ENCODE measurements at places on chromosomes 11 and 22.

DNA sequence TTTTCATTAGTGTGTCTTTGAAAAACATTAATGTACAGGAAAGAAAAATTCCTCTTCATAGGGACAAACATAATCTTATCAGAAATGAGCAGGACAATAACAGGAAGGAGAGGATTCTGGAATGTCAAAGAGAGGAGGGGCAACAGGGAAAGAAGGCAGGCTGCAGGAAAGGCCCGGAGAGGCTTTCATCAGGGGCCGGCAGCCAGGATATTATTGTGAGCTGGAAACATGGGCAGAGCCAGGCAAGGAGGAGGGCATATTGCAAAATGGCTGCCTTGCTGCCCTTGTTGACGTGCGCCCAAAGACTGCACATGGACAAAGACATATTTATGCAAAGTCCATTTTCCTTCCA is 433.7 kb downstream of the ETS1 start:
- no peak for DNase-seq

GRCh38 chr22:20615533-20616450 is 108.4 kb downstream of the MED15 start:
- DNase-seq, result no peak

GRCh38 chr11:133724116-133724515 is 121.2 kb downstream of the SPATA19 start:
- DNase-seq, result no peak

- DNase-seq, result no peak
Measured at GRCh38 chr11:25183411-25183810, 686.6 kb downstream of the LUZP2 start.

- no peak for DNase-seq
Measured at GRCh38 chr11:55773138-55773537, at the start of gene OR5D13. Gene OR5D13, plus strand, starts transcription at chr11:55773438. Its CDS starts 0 bp downstream, at chr11:55773438.

DNA sequence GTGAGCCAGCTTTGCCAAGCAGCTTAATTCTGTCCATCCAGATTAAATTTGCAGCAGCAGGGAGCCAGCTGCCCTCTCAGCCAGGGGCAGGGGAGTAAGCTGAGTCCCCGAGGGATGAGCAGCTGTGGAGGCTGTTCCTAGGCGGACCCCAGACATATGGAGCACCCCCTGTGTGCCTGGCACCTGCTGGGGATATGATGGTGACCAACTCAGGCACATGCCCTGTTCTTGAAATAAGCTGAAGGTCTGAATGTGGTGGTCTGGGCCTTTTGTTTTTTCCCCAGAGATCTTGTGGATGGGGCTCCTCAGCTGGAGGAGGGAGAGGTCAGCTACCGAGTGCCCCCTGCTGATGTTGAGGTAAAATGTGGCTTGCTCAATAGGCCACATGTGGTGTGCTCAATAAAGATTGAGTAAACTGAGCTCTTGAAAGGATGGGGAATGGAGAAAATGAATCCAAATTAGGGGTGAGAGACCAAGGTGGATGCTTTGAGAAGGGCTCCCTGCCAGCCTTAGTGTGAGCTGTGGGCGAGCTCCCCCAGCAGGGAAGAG is 103.3 kb upstream of the NNMT start:
- no peak for DNase-seq

GRCh38 chr11:107590460-107591377 is at the start of gene ELMOD1:
Gene ELMOD1, plus strand, starts transcription at chr11:107591147. Its CDS starts 27,043 bp downstream, at chr11:107618190.
- DNase-seq, result peak; percentile 3

DNA sequence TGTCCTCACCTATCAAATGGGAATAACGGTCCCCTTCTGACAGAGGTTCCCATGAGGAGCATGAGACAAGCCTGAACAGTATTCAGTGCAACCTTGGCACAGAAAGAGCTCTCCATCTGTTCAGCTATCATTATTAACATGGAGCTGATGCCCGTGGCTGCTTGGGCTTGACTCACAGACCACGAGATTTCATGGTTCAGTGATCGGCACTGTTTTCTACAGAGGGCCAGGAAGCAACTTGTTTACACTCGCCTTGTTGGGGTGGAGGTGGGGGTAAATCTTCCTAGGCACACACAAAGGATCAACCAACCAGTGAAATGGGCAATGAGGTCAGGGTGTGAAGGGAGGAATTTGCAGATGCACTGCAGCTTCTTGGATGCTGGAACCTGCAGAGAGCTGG is 88.2 kb downstream of the CWC15 start:
- no peak for DNase-seq

DNA sequence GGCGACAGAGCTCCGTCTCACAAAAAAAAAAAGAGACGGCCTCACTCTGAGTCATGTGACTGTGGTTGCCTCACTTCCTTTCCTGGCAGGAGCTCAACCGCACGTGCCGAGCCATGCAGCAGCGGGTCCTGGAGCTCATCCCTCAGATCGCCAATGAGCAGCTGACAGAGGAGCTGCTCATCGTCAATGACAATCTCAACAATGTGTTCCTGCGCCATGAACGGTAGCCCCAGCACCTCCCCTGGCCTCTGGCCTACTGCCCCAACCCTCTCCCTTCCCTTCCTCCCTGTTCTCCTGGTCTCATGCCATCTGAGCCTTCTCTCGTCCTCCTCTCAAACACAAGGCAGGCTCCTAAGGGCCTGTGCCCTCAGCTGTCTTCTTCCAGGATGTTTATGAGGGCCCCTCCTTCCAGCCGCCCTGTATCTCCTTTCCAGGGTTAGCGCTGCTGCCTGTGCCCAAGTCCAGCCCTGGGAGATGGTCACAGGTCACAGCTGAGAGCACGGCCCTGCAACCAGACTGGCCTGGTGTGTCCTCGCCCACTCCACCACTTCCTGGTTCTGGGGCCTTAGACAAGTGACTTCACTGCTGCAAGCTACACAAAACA is 30.7 kb downstream of the TOM1 start:
- no peak for DNase-seq

DNA sequence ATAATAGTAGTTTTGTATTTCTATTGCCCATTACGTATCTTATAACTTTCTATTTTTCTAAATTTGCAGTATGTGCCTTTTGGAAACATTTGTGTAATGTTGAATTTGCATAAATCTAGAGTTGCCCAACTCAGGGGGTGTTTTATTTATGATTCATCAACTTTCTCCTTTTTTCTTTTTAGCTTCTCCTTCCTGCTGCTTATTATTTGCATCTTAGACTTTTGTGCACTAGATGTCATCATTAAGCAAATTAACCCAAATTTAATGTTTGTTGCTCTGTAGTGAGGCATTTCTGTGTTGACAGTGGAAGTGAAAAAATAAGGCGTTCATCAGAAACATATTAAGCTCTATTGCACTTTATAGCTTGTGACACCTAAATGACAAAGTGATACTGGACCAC is 56.2 kb upstream of the ZBED5 start:
- no peak for DNase-seq

- no peak for DNase-seq
Measured at GRCh38 chr22:28247667-28248363, 328.8 kb upstream of the PITPNB start.

DNA sequence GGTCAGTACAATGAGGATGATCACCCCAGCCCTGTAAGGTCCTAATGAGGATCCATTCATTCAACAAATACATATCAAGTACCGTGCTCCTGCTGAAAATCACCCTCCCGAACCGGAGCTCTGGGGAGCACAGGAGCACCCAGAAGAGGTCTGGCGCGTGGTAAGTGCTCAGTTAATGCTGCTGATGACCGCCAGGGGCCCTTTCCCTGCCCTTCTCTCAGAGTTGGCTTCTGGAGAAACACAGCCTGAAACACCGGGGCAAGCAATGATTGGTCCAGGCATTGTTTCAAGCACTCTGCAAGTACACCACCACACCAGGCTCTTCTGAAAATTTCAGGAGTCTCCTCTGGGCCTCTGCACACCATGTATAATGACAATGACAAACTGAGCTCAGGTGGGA is 3.8 kb upstream of the CCDC86 start:
- DNase-seq, result no peak

- no peak for DNase-seq
Measured at GRCh38 chr22:49203091-49203858, 624.4 kb downstream of the BRD1 start.

DNA sequence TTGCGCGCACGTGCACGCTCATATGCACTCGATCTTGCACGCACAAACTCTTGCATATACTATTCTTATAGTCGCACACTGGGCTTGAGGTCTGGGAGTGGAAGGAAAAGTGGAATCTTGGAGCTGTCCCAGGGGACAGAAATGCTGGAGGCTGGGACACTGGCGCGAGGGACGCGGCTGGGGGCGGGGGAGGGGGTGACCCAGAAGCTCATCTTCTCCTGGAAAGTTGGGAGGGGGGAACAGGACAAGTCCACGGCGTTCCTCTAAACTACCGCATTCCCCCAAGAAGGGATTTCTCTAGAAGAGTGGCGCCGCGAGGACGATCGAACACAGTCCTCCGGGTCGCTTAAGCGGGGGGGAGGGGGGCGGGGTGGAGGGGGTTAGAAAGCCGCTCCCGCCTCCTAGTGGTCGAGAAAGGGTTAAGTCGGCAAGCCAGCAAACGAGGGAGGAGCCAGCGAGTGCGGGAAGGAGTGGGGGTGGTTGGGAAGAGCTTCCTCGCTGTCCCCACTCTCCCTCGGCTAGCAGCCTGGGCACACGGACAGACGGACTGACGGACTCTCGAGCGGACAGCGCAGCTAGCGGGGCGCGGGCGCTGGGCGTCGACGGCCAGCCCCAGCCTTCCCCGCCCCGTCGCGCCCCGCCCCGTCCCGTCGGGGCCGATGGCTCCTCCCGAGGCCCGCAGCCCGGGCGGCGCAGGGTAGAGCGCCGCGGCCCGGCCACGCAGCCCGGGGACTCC is at the start of gene RTN4RL2:
TSS of gene RTN4RL2 (plus strand) at position 507 of the 736 bp plus-strand sequence. CDS start 338 bp downstream, outside the sequence.
- peak; percentile 18 for DNase-seq

- DNase-seq, result no peak
Measured at GRCh38 chr11:114816791-114817190, 138.5 kb downstream of the NXPE2 start.

- no peak for DNase-seq
Measured at GRCh38 chr11:130369141-130369691, 54.5 kb upstream of the ZBTB44 start.

GRCh38 chr22:26857169-26857568 is 199.8 kb downstream of the MIAT start:
- DNase-seq, result no peak

- DNase-seq, result no peak
Measured at GRCh38 chr11:110435780-110436717, 6.3 kb downstream of the FDX1 start.

GRCh38 chr22:41983513-41984405 is 14.5 kb downstream of the SEPTIN3 start:
- DNase-seq, result no peak

DNA sequence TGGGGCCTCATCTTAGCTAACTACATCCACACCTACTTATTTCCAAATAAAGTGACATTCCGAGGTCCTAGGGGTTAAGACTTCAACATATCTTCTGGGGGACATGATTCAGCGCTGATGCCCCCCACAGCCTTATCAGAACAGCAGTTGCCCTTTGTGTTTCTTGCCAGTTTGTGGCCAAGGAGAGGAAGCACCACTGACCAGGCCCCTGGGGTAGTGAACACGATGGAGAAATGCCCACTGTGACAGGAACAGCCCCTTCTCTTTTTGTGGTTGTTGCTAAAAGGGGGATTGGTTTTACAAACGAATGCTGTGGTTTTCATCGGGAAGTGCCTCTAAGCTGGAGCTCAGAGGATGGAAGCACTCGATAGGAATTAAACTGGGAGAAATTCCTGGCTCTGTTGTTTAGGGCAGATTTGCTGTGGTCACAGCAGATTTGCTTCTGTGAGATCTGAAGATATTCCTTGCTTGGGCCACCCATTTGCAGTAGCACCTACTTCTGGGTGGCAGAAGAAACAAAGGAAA is 88.8 kb downstream of the ABTB2 start:
- no peak for DNase-seq

GRCh38 chr22:31084811-31085492 is 3.8 kb downstream of the SMTN start:
- DNase-seq, result peak; percentile 73
